ENCODE measurements at places on chromosomes 7 and 10. TPM values are rescaled to one million over a fixed set of nuclear protein-coding genes. Genes with fewer than 3 reads are reported as not detected.

DNA sequence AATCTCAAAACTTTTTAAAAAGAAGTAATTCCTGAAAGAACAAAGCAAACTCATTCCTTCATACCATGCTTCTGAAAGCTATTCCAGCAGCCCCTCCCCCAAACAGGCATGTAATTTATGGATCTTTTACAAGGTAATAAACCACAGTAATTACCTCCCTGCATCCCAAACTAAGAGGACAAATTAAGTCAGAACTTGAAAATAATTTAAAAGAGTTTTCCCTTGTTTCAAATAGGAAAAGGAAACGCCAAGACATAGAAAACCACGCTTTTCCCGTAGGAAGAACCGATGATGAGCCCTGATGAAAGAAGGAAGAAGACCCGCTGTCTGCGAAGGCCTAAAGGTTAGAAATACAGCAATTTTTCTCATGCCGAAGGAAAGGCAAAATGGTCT lies 8.9 kb downstream of the HOXA4 start:
- DNase-seq = no peak

- peak; percentile 7 for DNase-seq
Measured at GRCh38 chr7:151993977-151994676, 31.3 kb upstream of the GALNT11 start.

DNA sequence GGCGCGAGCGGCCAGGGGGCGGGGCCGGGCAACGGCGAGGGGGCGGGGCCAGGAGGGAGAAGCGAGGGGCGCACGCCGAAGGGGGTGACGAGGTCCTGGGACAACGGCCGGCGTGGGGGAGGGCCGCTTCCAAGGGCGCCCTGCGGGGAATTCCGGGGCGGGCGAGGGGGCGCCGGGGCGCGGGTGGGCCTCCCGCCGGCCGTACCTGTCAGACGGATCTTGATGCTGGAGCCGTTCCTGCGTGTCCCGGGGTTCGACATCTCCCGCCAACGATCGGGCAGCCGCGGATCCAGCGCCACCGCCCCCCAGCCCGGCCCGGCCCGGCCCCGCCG lies 421 bp downstream of the SMURF1 start:
- no peak for DNase-seq

GRCh38 chr10:53009961-53010907 lies 237.7 kb upstream of the MBL2 start:
- no peak for DNase-seq

DNA sequence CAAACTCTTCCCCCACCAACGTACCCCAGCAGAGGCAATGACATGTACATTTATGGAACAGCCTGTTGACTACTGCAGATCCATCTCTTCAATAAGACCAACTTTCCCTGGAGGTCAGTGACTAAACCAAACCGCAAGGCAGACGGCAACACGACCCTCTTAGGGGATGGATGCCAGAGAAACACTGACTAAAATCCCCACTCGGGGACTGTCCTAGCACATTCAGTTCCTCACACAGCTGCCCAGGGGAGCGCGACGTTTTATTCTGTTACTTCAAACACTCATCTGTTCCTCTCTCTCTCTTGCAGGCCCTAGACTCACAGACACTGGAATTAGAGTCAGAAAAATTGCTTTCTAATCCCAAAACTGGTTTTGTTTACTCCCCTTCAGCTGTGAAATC lies 146.5 kb upstream of the PRSS1 start:
- no peak for DNase-seq

- DNase-seq = no peak
Measured at GRCh38 chr7:92446869-92447344, 375 bp upstream of the GATAD1 start.

- peak; percentile 52 for DNase-seq
Measured at GRCh38 chr7:150368884-150369747, 494 bp downstream of the REPIN1 start.

DNA sequence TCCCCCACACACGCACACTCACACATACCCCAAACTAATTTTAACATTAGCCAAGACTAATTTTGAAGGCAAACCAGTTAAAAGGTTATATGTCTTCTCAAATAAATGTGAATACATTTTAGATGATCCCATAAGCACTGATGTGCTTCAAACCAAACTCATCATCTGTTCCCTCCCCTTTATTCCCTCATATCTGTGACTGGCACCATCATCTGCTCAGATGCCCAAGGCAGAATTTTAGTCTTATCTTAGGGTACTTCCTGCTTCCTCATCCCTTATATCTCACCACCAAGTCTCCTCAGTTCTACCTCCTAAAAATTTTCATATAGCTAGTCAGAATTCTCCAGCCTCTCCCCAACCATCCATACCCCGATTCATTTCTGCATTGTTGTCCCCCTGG lies 80.4 kb downstream of the UPF2 start:
- DNase-seq = no peak

The HOXA9 gene
- 69.0 TPM for total RNA-seq

The MMS19 gene
- total RNA-seq = 78.2 TPM

The UPK3B gene
- 3.0 TPM for total RNA-seq

The NPY4R2 gene
- not detected for total RNA-seq
